EL (cell line): ENCODE measurements at places on chromosomes 6 and 20.

DNA sequence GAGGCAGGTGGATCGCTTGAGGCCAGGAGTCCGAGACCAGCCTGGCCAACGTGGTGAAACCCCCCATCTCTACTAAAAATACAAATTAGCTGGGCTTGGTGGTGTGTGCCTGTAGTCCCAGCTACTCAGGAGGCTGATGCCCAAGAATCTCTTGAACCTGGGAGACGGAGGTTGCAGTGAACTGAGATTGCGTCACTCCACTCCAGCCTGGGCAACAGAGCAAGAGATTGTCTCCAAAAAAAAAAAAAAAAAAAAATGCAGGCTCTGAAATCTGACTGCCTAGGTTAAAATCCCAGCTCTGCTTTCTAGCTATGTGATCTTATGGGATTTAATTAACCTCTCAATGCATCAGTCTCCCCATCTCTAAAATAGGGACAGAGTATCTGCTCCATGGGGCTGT, 3.3 kb upstream of the TMEM217 start:
- no peak for DNase-seq

DNA sequence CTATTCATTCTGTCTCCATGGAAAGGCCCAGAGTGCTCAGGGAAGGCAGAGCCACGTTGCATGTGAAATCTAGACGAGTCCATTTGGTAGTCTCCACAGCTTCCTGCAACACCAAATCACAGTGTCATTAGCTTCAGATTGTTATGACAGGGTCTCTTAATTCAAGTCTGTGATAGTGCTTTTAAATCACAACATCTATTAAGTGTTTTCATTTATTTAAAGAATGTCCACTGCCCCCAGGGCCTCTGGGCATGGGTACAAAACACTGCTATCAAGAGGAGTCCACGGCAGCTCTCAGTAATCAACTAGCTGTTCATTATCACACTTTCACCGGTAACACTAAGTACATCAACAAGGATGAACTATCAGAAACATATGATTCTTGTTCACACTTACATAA, 455.9 kb upstream of the JARID2 start:
- DNase-seq: no peak

- DNase-seq: peak; percentile 39
These were observed 53.2 kb upstream of the NKX2-4 start for GRCh38 chr20:21450572-21450971.

GRCh38 chr20:41540918-41541317, 77.3 kb downstream of the CHD6 start:
- no peak for DNase-seq

DNA sequence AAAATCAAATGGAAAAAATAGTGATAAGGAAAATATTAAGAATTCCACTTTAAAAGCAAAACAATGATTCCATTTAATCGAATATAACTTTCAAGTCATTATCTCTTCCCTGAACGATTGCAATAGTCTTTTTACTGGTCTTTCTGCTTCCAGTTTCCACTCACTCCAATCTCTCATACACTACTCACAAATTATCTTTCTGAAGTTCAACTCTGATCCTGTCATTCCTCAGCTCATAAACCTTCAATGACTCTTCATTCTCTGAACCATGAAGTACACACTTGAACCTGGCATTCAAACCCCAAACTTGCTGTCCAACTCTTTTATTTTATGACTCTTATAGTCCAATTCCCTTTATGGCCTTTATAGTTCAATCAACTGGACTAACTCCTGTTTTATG, 304.1 kb upstream of the TCF21 start:
- no peak for DNase-seq

DNA sequence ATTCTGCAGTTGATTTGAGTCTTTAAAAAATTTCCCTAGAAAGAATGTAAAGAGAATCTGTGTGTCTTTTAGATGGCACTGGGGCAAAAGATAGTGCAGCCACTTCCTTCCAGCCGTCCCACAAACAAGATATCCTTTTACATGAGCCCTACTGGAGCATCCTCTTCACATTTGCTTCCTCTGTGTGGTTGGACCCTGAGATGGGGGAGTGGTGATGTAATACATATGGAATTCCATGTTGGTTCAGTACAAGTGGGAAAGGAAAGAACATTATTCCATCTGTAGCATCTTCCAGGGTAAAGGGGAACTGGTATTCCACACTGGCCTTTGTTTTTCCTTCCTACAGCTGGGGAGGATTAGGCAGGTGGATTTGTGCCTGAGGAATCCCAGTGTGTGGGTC, 78.9 kb upstream of the ISM1 start:
- DNase-seq: peak; percentile 23

DNA sequence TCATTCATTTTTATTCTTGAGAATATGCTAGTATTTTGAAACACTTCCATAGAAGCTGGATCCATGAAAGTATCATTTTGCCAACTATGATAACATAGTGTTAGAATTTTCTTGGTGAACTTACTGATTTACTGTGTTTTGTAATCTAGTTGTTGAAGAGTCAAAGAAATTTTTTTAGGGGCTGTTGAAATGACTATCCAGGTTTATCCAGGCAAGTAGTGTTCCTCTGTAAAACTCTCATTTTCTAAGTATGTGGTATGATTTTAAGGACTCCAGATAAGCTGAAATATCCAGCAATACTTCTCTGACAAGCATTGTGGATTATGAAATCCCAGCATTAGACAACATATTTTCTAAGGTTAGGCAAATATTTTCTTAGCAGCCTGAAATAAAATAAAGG, 95.9 kb downstream of the GRIK2 start:
- no peak for DNase-seq

- DNase-seq: peak; percentile 76
These were observed 72.9 kb downstream of the SNX5 start for GRCh38 chr20:17895641-17896171.
